Stimulated activated CD4-positive, alpha-beta T cell treated with anti-CD3 and anti-CD28 coated beads, TNF-alpha, amount 100 ng/mL, for 4 hours (primary cell): ENCODE measurements at places on chromosomes 16 and 17.

DNA sequence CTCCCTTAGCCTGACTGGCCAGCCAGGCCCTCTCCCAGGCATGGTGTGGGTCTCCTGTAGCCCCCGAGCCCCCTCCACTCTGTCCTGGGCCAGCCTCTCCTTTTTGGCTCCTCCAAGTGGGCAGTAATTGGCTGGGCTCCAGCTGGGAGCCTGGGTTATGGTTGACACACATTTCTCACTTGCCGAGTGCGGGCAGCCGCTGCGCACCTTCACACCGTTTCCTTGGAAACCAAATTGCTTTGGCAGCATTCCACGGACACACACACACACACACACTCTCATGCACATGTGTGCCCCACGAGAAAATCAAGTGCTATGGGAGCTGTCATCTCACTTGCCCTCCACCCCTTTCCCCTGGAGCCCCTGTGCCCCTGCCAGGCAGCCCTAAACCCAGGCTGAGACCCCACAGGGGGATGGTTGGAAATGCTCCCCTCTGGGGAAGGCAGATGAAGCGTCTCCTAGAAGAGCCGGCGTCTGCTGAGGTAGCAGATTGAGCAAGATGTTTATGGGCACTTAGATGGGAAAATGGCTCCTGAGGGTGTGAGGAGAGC lies 402.7 kb upstream of the TNRC6C start:
- no peak for DNase-seq

GRCh38 chr16:1141191-1141590 lies 11.7 kb upstream of the CACNA1H start:
- no peak for DNase-seq

- no peak for DNase-seq
Measured at GRCh38 chr16:68257251-68257905, 6.9 kb upstream of the SLC7A6 start.

DNA sequence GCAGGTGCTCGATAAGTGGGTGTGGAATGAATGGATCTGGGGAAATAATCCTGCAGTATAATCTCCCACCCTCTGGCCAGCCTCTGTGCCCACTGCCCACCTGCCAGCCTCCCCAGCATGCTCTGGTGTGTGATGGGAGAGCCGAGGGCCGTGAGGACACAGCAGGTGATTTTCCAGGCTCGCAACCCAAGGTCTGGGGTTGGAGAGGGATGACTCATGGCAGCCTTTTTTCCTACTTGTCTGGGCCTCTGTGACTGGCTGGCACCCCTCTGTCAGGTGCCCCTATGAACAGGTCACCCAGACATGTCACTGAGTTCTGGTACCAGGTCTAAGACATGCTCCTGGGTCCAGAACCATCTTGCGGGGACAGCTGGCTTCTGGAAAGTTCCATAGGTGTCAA lies 385.7 kb upstream of the TNRC6C start:
- DNase-seq = no peak

DNA sequence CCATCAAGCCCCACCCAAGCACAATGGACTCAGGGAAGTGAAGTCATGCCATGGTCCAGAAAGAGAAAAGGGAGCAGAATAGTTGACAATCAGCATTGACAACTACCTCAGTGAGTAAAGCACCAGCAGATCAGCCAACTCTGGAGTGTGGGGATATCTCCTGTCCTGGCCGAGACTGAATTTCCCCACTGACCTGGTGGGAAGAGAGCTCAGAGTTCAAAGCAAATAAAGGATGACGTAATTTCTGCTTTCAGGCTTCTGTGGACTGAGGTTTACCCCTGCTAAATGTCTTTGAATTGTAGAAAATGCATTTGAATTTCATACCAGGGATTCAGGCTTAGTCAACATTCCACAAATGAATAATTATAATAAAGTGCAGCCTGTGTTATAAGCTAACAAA lies 152.9 kb downstream of the CBLN1 start:
- no peak for DNase-seq

DNA sequence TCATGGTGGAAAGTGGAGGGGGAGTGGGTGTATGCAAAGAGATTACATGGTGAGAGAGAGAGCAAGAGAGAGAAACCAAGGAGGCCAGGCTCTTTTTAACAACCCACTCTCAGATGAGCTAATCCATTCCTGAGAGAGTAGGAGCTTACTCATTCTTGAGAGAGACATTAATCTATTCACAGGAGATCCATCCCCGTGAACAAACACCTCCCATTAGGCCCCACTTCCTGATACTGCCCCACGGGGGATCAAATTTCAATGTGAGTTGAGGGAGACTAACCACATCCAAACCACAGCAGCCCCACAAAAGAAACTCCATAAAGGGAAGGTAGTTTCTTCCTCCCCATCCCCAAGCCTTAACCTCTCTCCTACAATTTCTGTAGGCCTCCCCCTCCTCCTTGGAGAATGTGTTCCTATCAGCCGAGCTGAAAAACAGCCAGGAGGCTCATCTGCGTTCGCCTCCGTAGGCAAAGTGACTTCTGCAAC lies 450.0 kb downstream of the NPIPA7 start:
- no peak for DNase-seq

DNA sequence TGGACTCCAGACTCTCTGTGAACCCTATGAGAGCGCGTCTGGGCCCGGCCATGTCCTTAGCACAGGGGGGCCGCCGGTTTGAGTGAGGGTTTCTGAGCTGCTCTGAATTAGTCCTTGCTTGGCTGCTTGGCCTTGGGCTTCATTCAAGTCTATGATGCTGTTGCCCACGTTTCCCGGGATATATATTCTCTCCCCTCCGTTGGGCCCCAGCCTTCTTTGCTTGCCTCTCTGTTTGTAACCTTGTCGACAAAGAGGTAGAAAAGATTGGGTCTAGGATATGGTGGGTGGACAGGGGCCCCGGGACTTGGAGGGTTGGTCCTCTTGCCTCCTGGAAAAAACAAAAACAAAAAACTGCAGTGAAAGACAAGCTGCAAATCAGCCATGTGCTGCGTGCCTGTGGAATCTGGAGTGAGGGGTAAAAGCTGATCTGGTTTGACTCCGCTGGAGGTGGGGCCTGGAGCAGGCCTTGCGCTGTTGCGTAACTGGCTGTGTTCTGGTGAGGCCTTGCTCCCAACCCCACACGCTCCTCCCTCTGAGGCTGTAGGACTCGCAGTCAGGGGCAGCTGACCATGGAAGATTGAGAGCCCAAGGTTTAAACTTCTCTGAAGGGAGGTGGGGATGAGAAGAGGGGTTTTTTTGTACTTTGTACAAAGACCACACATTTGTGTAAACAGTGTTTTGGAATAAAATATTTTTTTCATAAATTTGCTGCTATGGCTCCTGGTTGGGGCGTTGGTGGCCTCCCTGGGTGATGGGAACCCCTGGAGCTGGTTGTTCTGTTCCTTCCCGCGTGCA lies 23.1 kb downstream of the STAT5A start:
- DNase-seq = no peak

GRCh38 chr16:81502396-81503070 lies 57.9 kb downstream of the CMIP start:
- no peak for DNase-seq

- DNase-seq = no peak
Measured at GRCh38 chr17:34024806-34025551, 230.1 kb upstream of the CCL2 start.

DNA sequence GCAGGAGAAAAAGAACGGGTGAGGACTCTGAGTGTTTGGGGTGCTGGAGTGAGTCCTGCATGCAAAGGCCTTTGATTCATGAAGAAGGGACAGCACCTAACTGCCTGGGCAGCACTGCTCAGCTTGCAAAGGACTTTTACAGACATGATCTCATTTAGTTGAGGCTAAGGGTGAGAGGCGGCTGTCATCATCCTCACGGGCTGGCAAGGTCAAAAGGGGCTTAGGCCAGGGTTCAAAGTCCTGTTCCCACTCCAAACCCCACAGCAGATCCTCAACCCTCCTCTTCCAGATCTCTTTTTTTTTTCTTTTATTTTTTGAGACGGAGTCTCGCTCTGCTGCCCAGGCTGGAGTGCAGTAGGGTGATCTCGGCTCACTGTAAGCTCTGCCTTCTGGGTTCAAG lies 4.8 kb downstream of the RHBDF2 start:
- DNase-seq = no peak
